T-cell (primary cell): ENCODE measurements at places on chromosomes 5 and 9.

GRCh38 chr9:113617550-113617949, 154.0 kb downstream of the RGS3 start:
- no peak for DNase-seq

DNA sequence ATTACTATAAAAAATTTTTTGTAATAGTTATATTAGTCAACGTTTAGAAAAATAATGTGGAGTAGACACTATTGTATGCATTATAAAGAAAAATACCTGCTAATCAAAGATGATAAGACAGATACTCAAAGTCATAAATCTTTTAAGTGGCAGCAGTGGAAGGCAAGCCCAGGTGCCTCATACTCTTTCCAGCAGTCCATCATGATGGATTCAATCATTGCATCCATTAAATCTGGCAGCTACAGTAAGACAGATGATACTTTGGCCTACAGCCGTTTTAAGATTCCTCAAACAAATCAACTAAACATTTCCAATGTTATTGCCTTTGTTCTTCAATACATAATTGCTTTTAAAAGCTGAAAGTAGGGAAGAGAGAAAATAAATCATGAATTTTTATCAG, 1392.9 kb upstream of the NUDT12 start:
- no peak for DNase-seq

DNA sequence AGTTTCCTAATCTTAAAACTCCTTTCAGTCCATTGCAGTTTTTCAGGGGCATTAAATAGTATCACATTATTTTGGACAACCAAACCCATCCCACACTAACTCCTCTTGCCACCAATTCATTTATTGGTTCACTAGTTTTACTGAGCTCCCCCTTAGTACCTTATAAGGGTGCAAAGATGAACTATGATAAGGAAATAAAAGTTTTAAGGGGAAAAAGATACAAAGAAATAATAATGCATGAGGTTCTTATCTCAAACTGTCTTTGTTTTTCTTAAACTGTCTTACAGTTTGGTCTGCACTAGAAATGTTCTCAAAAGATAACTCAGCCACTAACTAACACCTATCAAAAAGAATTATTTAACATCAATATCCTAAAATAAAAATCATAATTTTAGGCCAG, 8.4 kb downstream of the SCAI start:
- DNase-seq = no peak

DNA sequence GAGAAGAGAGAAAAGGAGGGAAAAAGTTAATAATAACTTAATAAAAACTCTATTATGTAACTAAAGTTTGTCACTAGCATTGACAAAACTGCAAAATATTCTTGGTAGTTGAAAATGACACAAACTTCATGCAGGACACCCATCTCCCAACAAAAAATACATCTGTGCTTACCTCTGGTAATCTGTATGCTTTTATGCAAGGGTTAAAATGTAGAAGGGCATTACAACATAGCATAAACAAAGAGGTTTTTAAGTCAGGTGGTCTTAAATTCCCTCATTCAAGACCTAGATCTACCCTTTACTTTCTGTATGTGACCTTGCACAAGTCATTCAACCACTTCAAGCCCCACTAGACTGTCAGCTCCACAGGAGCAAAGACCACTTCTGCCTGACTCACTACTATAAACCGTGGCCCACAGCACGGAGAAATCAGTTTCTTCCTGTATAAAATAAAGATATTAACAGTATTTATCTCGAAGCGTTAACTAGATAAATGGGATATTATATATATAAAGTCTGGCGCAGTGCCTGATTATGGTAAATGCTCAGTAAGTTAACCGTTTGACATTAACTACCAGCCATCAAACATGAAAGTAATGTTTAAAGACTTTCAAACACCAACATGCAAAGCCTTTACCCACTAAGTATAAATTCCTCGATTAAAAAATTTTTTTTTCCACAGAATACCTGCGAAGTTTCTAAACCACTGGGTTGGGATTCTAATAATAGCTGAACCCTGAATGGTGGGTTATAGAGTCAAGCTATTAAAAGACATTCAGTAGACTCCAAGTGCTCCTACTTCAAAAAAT, 2.0 kb downstream of the FBXL17 start:
- no peak for DNase-seq

GRCh38 chr9:840343-840742, 1.2 kb upstream of the DMRT1 start:
- DNase-seq = no peak

DNA sequence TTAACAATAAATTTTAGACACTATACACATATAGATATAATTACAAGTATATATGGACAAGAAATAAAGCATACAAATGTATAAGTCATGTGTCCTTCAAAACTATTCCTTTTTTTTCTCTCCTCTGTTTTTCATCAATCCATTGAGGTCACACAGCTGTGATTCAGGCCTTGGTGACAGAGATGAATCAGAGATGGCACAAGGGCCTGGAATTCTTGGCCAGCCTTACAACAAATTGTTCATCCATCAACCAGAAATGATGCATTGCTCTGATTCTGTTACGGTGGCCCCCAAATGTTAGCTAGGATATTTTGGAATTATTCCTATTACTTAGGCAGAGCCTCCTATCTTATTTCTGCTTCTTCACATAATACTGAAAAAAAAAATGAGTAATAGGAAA, 108.7 kb upstream of the MPDZ start:
- no peak for DNase-seq

- DNase-seq = no peak
Observed at GRCh38 chr5:155826611-155827507, 500.1 kb upstream of the SGCD start.
